Fibroblast of mammary gland (primary cell): ENCODE measurements at places on chromosomes 4 and X.

DNA sequence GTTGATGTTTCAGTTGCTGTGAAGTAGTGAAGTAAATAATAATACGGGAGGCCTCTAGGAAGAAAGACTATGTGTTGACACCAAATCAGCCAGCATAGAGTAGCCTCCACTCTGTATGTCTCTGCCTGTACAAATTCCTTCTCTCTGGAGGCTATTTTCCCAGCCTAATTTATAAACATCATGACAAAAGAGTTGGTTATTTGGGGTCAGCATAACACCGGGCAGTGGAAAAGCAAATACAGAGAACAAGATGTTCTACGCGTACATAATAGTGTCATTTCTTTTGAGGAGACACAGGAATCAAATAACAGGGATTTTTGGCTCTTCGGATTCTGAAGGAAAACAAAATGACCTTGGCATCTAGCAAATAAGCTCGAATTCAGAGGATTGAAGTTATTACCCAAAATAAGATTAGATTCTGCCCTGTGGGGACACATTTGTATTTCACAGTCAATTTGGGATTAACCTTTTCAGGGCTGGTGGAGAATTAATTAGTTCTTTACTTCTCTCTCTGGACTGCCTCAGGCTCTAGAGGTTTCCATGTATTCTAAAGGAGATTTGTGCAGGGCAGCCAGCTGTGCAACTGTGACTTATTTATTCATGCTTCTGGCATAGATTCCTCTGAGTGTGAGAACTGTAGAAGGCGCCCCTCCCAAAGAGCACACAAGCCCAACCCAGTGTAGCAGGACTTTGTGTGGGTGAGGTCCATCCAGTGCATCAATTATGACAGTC is 14.1 kb upstream of the SYTL4 start:
- peak; percentile 6 for DNase-seq

DNA sequence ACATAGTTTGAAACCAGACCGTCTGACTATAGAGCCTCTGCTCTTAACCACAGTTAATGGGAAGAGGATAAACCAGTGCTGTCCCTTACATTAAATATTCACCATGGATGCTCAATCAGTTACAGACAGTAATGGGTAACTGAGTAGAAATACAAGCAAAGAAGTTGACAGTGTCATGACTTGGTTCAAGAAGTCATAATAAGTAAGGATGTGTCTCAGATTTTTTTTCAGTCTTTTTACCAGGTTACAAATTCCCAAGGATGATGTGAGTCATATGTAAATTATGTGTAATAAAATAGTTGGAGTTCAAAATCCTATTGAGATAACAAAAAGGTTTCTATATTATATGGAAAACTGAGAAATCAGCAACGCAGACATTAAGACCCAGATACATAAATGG is 31.1 kb downstream of the ZCCHC4 start:
- no peak for DNase-seq

DNA sequence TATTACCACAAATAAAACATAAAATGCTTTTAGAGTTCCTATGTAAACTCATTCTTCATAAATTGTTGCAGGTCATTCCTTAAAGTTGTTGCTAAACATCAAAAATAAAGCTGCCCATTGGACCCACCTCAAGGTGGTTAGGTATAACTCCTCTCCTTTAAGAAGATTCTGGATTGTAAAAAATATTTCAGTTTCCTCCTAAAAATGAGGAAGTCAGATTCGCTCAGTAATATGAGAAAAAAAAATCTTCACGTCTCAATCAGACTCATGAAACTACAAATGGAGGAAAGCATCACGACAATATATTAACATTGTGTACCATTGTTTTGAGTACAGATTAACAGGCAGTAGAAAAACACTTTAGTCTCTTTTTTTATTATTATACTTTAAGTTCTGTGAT is 105.9 kb downstream of the DDX60 start:
- DNase-seq = no peak

GRCh38 chr4:128471576-128471975 is 184.0 kb upstream of the PGRMC2 start:
- DNase-seq = no peak

GRCh38 chrX:8879750-8880149 is 78.6 kb upstream of the FAM9A start:
- DNase-seq = peak; percentile 26

DNA sequence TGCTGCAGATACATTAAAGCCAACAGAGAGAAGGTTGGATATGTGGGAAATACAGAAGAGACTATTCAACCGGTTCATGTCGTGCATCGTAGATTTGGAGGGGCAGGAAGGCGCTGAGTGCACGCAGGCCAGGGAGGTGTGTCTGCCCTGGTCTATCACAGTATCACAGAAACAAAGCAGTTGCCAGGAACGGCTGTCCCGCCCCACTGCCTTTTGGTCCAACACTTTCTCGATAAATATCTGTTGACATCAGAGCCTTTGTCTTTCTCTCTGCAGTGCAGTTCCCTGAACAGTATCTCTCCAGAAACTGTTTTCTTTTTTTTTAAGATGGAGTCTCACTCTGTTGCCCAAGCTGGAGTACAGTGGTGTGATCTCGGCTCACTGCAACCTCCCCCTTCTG is 151.1 kb upstream of the BCOR start:
- no peak for DNase-seq

DNA sequence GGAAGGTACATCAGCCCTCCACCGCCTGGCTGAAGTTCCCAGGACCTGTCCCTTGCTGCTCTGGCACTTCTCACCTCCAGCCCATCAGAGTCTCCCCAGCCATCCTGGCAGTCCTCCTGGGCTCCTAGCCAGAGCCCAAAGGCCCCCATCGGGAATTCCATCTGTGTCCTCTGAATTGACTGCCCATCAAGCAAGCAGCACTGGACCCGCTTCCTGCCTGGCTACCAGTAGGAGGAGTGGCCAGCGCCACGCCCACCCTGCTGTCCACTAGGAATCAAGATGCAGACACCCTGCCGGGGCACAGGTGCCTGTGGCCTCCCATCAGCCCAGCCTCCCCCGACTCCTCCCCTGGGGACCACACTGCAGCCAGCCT is 47.2 kb downstream of the C4orf50 start:
- no peak for DNase-seq

DNA sequence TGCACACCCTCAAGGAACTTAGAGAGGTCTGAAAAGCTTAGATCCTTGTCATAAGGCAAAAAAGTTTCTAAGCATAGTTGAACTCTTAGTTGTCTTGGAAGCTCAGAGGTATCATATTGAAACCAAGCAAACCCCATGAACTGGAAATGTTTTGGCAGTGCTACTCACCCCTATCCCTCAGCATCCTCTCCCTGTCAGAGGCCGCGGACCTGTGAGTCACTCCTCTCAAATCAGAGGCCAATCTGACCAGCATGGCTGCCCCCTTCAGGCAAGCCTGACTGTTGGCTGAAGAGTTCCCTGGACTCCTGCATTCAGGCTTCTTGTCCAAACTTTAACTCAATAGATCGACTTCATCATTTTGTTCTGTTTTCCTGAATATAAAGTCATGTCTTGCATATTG is 69.4 kb downstream of the KCNIP4 start:
- peak; percentile 76 for DNase-seq

- DNase-seq = no peak
Observed at GRCh38 chrX:33726281-33727160, 405.6 kb downstream of the FAM47A start.

GRCh38 chr4:40621229-40621591 is 8.5 kb downstream of the RBM47 start:
- DNase-seq = no peak

DNA sequence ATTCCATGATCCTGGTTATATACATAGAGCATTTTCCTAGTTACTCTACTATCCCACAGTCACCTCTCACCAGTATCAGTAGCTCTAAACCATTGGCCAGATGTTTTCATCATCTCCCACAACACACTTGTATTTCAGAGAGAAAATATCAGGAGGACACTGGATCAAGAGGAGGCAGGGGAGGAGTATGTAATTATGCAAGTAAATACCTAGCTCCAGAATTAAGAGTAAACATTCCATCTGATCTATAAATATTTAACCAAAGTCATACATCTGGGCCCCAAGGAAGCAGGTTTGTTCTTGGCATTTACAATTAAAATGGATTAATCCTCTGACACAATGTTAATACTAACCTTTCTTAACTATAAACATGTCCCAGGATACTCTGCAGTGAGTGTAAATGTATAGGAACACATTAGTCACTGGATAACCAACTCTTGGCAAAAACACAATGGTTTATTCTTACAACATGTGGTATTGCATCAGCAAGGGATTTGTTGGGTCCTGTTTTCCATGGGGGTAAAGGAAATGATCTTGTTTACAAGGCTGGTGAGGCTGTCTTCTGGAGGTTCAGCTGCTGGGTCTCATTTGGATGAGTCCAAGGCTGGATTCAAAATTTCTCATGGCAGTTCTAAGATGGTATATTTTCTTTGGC is 170.1 kb downstream of the ATG4A start:
- DNase-seq = peak; percentile 88

- DNase-seq = no peak
Observed at GRCh38 chr4:124183231-124183630, 529.3 kb downstream of the ANKRD50 start.

DNA sequence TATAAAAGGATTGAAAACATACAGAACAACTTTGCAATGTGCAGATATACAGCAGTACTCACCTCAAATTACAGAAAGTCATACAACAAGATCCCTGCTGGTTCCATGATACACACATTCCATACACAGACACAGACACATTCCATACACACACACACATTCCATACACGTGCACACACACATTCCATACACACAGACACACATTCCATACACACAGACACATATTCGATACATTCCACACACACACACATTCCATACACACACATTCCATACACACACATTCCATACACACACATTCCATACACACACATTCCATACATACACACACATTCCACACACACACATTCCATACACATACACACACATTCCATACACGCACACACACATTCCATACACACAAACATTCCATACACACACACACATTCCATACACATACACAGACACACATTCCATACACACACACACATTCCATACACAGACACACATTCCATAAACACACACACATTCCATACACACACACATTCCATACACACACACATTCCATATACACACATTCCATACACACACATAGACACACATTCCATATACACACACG is 13.7 kb downstream of the LINC00632 start:
- DNase-seq = peak; percentile 11

DNA sequence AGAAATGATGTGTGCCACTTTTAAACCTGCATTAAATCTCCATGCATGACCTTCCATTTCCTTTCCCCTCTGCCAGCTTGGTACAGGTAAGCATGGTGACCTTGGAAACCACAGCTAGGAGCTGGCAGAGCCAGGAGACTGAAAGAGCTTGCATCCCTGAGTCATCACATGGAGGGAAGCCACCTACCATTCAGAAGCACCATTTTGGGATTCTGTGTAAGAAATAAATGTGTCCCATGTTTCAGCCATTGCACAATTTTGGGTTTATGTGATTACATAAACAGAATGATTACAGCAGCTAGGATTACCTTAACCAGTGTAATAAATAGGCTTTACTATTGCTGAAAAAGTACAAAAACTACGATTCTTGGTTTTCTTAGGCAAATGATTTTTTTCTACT is 17.3 kb upstream of the CCDC149 start:
- DNase-seq = peak; percentile 43

- no peak for DNase-seq
Observed at GRCh38 chr4:77731656-77732055, 87.5 kb downstream of the CNOT6L start.

- DNase-seq = no peak
Observed at GRCh38 chrX:37047776-37048175, 39.6 kb downstream of the FAM47C start.

DNA sequence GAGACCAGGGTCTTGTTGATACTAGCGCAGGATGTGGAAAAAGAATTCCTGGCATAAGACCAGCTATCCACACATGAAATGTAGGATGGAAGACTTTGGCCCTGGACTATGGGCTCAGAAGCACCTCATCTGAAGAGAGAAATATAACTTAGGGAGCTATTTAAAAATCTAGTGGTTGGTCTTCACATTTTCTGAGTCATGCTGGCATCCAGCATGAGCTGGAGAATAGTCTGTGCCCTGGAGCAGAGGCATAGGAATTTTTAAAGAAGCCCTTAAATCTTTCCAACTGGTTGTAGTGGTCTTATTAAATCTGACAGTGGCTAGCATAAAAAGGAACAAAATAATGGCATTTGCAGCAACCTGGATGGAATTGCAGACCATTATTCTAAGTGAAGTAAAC is 86.3 kb downstream of the SMARCA5 start:
- DNase-seq = no peak

GRCh38 chrX:133983974-133984845 is 1.2 kb downstream of the GPC3 start:
- DNase-seq = no peak

GRCh38 chr4:66169341-66169740 is 499.1 kb upstream of the EPHA5 start:
- DNase-seq = peak; percentile 20

DNA sequence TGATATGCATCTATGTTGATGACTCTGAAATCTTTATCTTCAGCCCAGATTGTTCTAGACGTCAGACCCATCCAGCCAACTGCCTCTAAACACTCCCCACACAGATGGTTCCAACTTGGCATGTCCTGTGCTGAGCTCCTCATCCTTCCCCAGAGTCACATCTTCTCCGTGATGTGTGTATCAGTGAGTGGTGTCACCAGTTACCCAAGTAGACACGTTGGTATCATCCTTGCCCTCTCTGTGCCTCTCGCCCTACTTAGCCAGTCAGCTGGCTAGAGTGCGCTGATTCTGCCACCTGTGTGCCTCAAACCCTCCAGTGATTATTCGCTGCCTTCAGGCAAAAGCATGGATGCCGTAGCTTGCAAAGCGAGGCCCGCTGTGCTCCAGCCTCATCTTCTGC is 18.6 kb downstream of the PRIMPOL start:
- DNase-seq = no peak

- no peak for DNase-seq
Observed at GRCh38 chr4:111228396-111228795, 605.5 kb upstream of the PITX2 start.

GRCh38 chr4:5884796-5885195 is 8.1 kb downstream of the CRMP1 start:
- no peak for DNase-seq

DNA sequence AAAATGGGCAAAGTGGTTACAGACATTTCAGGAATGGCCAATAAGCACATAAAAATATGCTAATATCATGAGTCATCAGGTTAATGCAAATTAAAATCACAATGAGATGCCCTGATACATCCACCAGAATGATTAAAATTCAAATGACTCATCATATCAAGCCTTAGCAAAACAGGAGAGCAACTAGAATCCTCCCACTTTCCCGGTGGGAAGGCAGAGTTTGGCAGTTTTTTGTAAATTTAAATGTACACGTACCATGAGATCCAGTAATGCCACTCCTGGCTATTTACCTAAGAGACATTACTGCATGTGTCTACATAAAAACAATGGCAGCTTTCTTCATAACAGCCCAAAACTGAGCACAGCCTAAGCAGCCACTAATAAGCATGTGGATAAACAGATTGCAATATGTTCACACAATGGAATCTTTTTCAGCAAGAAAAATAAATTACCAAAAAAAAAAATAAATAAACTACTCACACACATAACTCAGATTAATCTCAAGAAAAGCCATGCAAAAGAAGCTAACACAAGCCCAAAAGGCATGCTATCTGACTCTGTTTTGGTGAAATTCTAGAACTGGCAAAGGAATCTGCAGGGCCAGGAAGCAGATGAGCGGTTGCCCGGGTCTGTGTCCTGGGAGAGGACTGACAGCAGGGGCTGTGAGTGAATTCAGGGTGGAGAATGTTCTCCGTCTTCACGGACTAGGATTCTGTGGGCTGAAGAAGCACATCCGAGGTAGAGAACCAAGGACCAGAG is 48.8 kb downstream of the AFAP1 start:
- DNase-seq = peak; percentile 94
